ENCODE measurements at places on chromosomes 12 and 14.

GRCh38 chr12:47206450-47207339 is 126.9 kb upstream of the AMIGO2 start:
- DNase-seq, result no peak

DNA sequence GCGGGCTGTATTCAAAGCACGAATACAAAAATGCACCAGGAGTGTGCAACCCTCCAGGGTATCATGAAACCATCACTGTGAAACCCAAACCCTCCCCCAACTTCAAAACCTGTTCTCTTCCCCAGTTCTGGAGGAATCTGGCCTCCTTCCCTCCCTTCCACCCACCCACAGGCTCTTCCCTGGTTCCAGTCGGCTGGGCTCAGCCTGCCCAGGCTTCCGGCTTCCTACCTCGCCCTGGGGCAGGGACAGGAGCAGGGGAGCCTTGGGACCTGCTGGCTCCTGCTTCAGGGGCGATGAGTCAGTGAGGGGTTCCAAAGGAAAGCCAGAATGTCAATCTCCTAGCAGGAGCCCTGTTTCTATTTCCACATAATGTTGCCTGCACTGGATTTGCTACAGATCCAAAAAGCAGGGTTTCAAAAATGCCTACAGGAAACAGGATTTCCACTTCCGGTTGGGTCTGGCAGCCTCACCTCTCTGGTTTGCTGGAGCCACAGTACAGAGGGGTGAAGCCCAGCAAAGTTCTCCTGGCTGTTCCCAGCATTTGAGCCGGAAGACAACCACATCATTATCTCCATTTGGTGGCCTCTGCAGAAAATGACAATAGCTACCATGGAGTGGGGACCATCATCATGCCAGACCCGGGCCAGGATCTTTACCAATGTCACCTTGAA is 278.3 kb downstream of the DPF3 start:
- DNase-seq, result no peak

DNA sequence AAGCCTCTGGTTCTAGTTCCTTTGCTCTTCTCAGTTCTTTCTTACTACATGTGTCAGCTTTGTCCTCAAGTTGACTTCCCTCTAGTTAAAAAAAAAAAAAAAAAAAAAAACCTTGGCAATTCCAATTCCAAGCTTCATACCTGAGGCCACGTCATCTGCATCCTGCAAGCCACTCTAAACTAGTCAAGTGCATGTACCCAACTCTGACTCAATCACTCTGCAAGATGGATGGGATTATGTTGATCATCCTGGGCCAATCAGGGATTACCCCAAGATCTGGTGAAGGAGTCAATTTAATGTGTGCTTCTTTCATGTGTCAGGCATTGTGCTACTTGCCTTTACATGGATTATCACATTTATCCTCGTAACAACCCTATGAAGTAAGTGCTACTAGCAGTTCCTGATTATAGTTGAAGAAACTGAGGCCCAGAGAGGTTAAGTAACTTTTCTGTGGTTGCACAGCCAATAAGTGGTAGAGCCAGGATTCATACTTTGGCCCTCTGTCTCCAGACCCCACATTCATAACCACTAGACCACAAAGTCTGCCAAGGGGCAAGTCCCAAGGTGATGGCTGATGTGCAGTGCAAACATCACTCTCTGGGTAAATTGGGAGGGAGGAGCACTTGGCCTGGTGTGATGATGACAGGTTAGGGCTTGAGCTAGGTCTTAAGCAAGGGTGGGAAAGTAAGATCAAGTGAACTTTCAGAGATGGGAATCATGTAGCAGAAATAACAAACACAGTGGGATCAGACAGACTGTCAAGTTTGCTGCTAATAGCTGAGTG is 17.3 kb upstream of the CCND2 start:
- DNase-seq, result no peak

DNA sequence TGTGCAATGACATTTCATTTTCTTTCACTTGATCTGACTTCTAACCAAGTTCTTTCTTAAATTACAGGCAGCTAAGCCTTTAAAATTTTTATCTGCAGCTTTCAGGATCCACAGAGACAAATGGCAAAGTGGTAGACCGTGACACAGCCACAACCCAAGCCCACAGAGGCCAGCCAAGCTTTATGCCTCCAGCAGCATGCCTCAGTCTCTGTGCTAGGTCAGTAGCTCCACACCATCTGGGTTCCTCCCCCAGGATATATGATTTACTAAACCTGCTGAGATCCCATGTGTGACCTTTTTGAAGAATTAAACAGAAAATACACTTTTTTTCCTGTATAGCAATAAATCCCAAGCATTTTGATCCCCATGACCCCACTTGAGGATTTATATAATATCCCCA is 290.4 kb upstream of the CAND1 start:
- no peak for DNase-seq

GRCh38 chr12:58818546-58818945 is 101.8 kb downstream of the LRIG3 start:
- no peak for DNase-seq

DNA sequence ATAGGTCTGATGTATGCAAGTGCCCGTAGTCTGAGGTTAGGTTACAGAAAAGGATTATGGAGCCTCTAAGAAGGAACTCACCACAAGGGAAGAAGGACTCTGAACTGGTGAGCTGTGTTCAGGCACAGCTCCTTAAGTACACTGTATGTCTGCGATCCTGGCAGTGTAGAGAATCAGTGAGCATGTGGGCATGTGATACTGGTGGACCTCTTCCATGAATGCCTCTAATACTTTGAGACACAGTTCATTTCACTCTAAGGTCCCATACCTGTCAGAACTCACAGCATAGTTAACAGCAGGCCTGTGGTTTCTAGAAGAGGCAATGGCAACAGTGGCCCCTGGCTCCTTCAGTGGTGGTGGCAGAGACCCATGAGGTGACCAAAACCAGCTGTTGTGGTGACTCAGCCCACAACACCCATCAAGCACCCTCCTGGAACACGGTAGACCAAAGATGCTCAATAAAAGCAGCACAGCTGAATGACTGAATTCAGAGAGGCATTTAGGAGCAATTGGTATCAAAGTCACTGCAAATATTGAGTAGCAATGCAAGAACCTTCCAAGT is 6.9 kb upstream of the OR6J1 start:
- DNase-seq, result no peak

DNA sequence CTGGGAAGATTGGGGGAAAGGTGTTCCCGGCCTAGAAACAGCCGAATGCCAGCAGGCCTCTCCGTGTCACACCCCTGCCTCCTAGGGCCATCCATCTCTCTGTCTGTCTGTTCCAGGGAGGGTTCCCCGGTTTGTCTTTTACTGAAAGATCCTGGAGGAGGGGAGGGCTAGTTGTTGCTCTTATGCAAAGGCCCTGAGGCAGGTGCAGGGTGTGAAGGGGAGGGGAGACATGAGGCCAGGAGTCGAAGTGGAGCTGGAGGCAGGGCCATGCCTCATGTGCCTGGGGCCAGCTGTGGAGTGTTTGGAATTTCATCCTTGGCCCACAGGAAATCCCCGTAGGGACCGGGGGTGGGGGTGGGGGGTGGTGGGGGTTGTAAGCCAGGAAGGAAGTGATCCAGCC is 8.7 kb upstream of the RCOR1 start:
- no peak for DNase-seq

DNA sequence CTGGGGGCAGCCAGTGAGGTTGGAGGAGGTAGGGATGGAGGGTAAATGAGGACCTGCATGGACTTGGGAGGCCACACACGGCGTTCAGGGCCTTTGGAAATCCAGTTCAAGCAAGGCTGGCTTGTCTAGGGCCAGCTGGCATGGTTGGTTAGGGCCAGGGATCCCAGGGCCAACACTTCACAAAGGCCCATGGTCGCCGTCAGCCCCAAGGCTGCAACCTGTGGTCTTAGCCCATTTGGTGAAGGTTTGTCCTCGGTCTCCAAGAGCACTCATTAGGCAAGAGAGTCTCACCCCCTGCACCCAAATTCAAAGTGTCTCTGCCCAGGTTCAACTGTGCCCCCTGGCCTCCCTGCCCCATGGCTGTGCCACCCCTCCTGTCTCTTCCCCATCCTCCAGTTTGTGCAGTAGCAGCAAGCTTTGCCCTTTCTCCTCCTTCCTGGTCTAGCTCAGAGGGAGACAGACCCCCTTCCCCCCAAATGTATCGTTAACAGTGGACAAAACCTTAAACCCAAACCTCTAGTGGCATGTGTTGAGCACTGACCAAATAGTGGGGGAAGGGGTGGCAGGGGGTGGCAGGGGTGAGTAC is 94.1 kb downstream of the NINJ2 start:
- no peak for DNase-seq

GRCh38 chr14:89125216-89125615 is 291.8 kb downstream of the FOXN3 start:
- no peak for DNase-seq
